ENCODE measurements at places on chromosomes 2 and 18. TPM values are rescaled to one million over a fixed set of nuclear protein-coding genes. Genes with fewer than 3 reads are reported as not detected.

- peak; percentile 24 for DNase-seq
Observed at GRCh38 chr2:219496825-219497494, 1.7 kb upstream of the GMPPA start.

DNA sequence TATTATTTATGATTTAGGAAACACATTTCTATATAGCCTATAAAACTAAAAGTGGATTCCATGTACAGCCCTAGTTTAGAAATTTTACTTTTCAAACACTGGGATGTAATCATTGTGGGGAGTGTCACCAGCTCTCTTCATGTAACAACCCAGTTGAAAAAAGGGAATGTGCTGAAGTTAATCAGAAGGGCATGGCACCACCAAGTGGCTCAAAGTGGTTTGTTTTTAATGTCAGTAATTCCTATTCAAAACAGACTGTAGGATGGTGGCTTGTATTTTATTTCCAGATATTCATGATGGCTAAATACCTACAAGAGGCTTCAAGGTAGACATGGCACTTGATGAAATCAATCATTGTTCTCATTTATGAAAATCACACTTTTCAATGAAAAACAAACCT is 58.1 kb upstream of the TMEM182 start:
- DNase-seq: peak; percentile 28

TLX2 gene
- not detected for total RNA-seq

DNA sequence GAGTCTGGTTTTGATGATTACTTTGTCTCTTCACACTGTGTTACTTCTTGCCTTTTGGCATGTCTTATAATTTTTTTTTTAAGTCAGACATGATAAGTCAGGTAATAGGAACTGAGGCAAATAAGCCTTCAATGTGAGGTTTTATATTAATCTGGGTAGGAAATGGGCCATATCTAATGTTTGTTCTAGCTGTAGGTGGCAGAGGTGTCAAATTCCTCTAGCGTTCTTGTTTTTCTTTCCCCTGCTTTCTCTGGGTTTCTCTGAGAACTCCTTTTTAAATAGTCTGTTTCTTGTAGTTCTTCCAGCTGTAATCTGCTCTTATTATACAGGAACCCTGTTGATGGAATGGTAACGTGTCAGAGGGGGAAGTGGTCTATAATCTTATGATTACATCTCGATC is 5.7 kb downstream of the SP140 start:
- no peak for DNase-seq

HOXD11 gene
- total RNA-seq: not detected

DNA sequence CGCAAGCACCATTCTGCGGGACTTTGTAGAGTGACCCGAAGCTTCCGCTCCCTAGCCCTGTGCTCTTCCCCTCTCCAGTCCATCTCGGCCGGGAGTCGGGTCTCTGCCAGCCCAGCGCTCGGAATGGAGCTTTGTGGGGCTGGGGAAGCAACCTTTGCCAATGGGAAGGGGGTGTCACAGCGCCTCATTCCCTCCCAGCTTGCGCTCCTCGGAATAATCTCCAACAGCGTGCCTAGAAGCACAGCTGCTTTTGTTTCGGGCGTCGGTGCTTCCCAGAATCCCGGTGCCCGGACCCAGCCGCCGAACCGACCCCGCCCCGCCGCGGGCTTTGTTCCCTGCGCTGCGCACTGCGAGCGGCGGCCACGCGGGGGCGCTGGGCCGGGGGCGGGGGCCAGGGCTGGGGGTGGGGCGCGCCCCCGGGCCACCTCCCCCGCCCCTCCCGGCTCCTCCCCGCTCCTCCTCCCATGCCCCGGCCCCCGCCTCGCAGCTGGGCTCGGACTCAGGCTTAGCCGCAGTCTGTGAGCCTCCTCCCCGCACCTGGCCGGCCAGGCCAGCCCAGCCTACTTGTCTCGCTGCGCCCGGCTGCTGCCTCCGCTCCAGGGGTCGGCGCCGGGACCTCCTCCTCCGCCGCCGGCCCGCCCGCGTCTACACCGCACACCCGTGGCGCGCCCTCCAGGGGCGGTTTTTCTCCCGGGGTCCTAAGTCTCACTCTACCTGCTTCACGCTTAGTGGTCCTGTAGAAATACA is 77.7 kb upstream of the SMAD2 start:
- DNase-seq: peak; percentile 59
